WERI-Rb-1 (cell line): ENCODE measurements at places on chromosomes 1 and 21.

DNA sequence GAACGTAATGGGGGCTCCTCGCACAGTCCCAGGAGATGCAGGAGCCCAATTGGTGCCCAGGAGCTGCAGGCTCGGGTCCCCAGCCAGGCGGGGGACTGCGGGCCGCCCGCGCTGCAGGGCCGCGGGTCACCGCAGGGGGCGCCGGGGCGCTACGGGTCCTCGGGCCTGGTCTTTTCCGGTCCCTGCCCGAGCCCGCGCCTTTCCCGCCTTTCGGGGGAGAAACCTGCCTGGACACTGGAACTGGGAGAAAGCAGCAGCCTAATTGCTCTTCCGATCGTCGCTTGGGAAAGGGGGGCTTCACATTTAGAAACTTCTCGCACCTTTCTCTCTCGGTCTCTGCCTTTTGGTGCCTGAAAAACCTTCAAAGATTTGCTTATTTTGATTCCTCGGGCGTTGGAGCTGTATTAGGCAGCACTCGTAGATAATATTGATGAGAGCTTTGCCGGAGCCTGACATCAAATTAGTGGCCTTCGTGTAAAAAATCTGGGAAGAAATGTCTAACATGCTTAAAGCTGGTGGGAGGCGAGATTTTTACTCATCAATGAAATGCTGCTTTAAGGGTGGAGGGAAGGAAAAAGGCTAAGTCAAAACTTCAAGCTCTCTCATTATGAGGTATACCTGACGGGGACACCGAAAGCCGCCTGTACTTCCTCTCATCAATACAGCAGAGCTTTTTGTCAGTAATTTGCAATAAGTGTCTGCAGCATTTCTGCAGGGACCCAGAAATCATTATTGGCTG is 12.6 kb upstream of the BARHL2 start:
- no peak for DNase-seq

- no peak for DNase-seq
Observed at GRCh38 chr1:64131155-64131554, 72.3 kb upstream of the UBE2U start.

- DNase-seq: no peak
Observed at GRCh38 chr21:46532080-46532479, 72.8 kb downstream of the S100B start.

GRCh38 chr1:55724551-55725325 is 509.6 kb upstream of the USP24 start:
- no peak for DNase-seq

GRCh38 chr1:178094739-178095645 is 1.1 kb downstream of the RASAL2 start:
- no peak for DNase-seq

DNA sequence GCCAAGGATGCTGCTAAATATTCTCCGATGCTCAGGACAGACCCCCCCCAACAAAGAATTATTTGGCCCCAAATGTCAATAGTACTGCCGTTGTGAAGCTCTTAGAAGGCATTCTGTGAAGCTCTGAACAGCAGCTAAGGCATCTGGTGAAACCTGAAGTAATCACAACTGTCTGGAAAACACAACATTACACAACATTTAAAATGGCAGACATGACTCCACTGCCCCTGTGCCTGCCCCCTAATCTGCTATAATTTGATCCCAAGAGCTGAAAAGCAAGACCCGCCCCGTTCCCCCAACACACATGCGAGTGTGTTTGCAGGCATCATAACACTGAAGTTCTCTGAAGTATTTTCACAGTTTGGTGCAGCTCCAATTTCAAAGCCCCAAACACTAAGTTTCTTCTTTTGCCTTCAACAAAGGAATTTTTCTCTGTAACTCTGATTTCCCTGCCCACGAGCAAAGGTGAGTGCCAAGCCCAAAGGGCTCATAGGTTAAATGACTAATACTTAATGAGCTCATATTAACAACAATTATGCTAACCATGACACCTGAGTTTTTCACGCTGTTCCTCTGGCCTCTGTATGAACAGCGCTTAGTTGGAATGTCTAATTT is 129.2 kb downstream of the CLIC6 start:
- no peak for DNase-seq

DNA sequence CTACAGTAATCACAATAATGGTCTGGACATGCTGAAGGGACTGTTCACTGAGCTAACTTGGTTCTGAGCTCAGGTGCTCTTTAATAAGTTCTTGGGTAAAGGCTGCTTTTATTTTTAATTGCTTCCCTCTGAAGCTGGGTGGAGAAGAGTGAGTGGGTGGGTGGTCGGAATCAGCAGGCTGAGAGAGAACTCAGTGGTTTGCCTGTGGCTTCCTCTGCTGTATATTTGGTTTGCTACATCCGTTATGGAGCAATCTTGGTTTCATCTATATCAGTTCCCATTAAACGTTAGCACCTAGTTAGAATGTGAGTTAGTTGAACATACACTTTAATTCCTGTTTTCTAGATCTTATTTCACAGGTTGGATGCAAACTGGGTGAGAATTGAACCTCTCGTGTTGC is 23.3 kb downstream of the CNIH4 start:
- no peak for DNase-seq

- DNase-seq: no peak
Observed at GRCh38 chr1:116451702-116452101, 78.7 kb downstream of the ATP1A1 start.

GRCh38 chr1:168050880-168051279 is 85.8 kb downstream of the GPR161 start:
- DNase-seq: no peak

DNA sequence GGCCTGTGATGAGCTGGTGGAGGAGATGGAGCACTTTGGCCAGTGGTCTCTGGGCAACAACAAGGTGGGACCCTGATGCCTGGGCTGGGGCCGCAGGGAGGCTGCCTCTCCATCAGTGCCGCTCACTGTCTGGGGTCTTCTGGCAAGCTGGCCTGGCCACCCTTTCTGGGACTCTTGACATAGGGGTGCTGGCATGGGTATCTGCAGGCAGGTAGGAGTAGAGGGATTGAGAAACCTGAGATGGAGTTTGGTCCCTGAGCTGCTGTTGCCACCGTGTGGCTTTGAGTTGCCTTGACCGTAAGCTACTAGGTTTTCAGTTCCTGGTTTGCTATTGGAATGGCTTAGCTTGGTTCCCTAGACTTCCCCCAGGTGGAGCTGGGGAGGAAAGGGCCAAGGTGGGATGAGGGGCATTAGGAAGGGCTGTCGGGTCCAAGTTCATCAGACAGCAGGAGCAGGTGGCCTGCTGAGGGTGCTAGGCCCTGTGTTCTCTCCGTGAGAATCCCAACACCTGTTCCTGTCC is 13.2 kb upstream of the MFN2 start:
- peak; percentile 85 for DNase-seq

- DNase-seq: no peak
Observed at GRCh38 chr1:202014915-202015661, 4.7 kb downstream of the ELF3 start.

DNA sequence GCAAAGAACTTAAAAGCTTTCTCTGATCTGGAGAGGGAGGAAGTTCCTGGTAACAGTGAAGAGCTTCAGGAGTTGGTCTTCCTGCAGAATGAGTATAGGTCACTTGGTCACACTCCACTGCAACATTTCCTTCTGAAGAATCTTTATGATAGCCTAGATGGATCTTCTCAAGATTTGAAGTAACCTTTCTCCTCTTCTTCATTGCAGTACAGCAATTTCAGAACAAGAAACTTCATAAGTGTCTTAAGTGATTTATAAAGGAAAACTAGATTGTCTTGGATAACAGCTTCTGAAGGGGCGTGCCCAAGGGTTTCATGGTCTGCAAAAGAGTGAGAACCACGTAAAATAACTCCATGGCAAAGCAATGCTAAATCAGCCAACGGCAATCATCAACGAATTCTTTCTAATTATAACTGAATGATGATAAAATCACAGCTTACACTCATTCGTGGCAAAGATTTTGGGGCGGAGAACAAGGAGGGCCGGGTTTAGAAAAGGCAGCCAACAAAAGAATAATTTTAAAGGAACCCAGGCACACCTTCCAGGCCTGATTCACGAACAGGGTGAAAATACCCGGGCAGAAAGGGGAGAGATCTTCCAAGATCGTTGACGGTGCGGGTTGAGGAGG is 53.9 kb upstream of the ASPM start:
- no peak for DNase-seq

DNA sequence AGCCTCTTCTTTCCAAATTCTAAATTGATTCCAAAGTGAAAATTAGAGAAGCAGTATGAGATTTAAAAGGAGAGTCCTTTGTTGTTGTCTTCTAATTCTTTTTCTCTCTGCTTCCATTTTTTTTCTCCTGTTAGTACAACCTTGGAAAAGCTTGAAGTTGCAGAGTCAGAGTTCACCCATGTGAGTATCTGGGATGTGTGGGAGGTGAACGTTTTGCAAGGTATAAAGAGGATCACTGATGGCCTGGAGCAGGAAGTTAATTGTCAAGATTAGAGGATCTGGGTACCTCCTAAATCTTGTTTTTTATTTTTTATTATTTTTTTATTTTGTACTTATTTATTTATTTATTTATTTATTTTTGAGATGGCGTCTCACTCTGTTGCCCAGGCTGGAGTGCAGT is 7.7 kb upstream of the PSMD4 start:
- no peak for DNase-seq

DNA sequence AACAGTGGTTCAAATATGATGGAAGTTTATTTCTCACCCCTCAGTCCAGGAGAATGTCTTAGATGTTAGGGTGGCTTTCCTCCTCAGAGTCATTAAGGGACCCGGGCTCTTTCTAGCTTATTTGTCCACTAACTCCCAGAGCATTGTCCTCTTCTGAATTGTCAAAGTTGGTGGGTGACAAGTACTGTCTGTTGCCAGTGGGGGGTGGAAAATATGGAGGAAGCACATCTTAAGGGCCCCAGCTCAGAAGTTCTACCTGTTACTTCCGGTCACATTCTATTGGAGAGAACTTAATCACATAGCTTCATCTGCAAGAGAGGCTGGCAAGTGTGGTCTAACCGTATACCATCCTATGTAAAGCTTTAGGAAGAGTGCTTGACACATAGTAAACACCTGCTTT is 7.1 kb downstream of the CLIC4 start:
- no peak for DNase-seq
